ENCODE measurements at places on chromosomes 6 and 20.

DNA sequence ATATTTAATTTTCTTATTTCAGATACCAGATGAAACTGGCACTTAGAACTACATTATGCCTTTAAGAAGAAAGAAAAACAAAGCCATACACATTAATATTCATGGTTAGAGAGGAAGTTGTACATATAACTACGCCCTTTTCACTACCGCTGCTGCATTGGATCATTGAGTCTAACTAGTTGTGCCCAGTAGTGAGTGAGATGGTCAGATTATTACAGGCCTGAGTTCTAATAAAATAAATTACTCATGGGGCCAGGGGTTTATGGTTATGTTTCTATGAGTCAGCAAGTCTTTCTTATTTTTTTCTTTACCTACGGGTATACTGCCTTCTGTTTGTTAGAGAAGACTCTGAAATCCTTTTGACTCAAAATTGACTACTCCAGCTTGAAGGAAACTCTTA is 11.5 kb downstream of the RIOK1 start:
- DNase-seq, result no peak

DNA sequence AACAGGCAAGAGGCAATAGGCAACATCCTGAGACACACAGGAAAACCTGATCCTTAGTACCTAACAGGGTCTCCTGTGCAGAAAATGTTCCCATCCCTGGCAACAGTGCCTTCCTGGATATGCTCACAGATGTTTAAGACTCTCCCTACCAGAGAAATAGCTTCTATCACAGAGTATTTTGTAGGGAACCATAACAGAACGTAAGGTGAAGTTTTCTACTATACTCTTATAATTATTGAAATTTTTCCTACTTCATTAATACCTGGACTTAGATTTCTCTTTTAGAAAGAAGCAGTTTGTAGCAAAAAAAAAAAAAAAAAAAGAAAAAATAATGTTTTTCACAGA is 33.5 kb upstream of the LGSN start:
- DNase-seq, result no peak

DNA sequence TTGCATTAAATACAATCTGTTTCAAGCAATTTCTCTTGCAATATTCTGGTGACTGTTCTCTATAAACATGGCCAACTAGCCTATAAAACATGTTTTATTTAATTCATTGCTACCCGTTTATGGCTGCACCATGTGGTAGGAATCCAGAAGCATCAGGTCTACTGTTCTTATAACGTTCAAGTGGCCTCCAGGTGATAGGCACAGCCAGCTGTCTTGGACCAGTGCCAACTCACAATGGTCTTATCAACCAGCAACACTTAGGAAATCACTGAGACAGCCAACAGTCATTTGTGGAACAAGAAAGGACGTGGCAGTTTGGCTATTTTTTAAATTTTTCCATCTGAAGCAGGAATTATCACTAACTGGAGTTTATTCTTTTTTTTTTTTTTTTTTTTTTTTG is 193.6 kb downstream of the NKAIN2 start:
- no peak for DNase-seq

DNA sequence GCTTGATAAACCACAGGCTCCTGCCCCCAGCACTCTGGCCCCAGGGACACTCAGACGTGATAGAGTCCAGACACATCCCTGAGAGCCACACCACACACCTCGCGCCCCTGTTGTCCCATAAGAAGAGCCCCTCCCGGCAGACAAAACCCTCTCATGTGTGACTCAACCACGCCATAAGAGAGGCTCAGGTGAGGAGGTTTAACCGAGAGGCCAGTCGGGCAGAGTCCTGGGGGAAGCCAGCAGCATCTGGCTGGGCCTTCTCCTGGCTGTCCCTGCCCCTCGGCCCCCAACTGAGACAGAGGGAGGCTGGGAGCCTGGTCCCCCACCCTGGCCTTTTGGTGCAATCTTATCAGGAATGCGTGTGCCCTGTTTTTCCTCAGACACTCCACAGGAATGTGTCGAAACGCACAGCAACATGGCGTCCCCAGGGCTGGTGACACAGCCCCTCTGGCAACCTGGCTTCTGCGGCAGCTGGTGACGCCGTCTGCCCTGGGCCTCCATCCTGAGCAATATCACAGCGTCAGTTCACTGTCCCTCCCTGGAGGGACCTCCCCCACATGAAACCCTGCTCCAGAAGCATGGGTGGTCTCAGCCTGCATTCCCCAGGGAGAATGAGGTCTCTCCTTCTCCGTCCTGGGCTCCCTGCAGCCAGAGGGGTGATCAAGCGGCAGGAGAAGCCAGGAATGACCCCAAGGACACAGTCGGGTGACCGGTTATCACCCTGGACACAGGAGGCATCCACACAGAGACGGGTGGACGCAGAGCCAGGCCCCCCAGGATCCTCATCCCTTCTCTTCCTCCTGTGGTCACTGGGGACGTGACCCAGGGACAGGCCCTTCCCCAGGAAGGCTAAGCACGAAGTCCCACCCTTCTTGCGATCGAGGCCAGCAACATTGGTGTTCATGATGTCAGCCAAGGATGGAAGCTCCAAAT is 156.6 kb upstream of the AFDN start:
- DNase-seq, result no peak

DNA sequence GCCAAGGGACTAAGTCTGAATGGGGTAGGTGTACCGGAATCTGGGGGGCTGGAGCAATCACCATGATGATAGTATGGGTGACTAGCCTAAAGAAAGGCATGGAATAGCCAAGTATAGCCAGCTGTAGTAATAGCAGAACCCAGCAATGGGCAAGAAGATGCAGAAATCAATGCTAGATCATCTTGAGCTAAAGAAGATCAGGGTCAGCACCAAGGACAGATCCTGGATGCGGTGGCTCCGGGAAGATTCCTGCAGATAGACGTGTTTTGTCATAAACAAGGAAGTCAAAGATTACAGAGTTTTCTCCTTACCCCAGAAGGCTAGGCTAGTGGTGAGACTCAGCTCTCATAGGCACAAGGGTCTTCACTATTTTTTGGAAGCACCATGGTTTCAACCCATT is 561.6 kb upstream of the CHD6 start:
- no peak for DNase-seq

GRCh38 chr20:4956200-4956810 is 45.0 kb downstream of the SLC23A2 start:
- DNase-seq, result peak; percentile 67

- peak; percentile 61 for DNase-seq
Observed at GRCh38 chr6:46704562-46704961, 16.9 kb downstream of the TDRD6 start.

DNA sequence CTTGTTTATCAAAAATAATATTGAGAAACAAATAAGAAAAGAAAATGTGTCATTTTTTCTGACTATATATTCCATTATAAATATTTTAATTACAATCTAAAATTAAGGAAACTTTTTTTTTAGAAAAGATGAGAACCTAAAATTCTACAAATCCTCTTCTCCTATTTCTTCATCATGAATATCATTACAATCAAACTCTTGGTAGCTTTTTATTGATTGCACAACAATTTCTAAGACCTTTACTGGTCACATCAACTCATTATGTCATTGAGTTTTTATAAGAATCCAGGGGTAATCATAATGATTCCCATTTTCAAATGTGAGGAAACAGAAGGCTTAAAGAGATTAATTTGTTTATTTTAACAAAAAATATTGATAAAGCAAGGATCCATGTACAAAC is 841.0 kb downstream of the FRK start:
- no peak for DNase-seq

DNA sequence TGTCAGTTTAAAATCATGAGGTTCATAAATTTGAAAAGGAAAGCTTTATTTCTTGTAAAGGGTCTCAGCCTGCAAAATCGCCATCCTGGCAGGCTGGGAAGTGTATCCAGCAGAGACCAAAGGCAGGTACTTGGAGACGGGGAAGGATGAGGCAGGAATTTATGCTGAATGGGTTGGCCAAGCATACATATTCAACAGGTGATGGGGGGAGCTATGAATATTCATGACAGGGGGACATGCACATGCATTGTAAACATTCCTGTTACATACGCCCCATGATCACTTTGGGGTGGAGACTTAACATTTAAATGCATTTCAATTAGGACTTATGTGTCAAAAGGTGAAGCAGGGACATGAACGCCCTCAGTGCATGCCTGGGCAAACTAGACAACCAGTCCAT is 9.8 kb upstream of the SLC22A1 start:
- DNase-seq, result no peak

- no peak for DNase-seq
Observed at GRCh38 chr20:6679086-6679485, 88.4 kb upstream of the BMP2 start.

DNA sequence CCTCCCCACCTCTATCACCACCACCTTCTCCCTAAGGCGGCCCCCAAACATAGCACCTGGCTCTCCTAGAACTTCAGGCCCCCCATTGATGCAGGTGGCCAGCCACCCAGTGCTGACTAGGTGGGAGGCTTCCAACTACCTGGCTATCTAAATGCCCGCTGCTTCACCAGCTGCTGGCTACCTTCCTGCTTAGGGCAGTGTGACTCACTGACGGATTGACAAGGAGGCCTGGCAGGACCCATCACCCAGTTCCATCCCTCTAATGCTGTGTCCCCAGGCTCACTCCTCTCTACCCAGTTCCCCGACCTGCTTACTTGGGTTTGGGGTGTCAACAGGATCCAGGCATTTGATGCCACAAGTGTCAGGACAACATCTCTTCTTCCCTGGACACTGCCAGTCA is 1.1 kb downstream of the SLPI start:
- DNase-seq, result no peak

DNA sequence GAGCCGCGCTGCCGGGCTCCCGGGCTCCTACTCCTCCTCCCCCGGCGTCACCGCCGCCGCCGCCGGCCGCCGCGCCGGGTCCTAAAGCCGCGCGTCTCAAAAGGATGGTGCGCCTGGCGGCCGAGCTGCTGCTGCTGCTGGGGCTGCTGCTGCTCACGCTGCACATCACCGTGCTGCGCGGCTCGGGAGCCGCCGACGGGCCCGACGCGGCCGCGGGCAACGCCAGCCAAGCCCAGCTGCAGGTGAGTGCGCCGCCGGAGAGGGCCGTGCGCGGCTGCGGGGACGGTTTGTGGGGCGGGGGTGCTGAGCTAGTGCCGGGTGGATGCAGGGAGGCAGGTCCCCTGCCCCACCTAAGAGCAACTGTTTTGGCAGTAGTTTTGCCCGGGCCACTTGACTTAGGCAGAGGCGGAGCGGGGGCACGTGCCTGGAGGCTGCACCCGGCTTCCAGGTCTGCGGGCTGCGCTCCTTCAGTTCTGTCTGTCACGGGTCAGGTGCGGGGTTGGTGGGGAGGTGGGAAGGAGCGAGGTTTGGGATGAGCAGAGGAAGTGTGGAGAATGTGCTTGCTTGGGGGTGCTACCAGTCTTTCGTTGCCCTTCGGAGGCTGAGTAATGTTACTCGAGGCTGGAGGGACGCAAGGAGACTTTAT is 722 bp downstream of the ISM1 start:
- DNase-seq, result peak; percentile 57

DNA sequence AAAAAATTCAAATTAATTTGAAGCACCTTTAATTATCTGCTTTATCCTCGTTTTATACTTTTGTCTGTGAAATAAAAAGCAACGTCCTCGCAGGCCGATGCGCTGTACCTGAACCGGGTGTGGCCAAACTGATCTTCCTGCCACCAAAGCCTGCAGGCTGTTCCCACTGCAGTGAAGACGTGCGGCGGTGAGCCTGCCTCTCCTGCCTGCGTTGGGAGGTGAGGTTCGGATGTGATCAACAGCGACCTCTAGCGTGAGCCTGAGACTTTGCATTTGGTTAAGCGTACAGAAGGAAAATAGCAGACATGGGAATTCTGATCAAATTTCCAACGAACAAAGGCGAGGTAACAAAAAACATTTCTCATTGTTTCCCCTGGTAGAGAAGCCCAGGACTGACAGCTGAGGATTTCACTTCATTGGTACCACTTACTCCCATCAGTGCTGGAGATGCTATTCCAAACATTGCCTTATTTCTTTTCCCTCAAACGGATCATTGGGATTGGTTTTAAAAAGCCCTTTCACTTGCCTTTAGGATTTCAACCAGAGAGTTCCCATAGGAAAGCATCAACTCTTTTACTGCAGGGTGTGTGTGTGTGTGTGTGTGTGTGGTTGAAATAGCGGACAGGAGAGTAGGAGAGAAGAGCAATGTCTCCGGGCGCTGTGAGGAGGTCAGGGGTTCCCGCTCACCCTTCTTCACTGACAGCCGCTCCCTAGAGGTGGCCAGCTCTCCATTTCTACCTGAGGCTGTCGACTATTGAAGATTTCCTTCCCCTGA is 56.6 kb upstream of the CCN6 start:
- peak; percentile 88 for DNase-seq

DNA sequence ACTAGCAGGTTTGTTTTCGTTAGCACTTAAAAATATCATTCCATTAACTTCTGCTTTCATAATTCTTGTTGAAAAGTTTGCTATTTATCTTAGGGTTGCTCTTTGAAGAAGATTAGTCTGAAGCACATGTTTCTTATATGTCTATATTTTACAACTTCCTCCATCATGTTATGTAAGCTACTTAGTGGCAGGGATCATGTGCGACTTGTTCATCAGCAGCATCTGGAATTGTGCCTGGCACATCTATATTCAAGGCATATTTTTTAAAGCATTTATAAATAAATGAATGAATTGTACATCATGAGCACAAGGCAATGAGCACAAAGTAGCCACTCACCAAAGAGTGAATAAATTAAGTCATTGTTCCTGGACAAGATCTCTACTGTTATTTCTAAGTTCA is 187.2 kb upstream of the COL21A1 start:
- no peak for DNase-seq

- DNase-seq, result no peak
Observed at GRCh38 chr20:4261333-4262284, 246.3 kb upstream of the RNF24 start.

- DNase-seq, result no peak
Observed at GRCh38 chr6:37218511-37218910, 39.1 kb upstream of the TBC1D22B start.

DNA sequence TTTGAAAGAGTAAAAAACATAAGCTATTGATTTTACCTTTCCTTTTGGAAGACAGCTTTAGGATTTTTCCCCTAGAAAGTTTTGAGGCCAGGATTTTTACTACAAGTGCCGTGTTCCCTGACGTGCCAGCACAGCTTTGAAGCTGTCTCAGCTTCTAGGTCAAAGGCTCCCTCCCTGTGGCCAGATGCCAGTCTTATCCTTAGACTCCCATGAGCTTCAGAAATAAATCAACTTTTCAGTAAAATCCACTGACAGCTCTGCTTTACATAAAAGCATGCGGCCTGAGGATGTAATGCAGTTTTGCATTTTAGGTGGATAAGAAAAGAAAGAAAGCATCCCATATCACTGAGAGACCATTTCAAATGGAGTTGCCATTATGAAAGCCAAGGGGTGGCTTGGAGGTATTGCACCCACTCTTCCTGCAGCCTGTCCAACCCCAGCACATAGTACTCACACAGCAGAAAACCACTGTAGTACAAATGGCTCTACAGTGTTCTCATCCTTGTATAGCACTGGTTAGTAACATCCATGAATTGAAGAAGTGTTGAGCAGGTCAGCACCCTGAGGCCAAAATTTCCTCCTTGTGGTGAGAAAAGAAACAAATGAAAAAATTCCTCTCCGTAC is 15.2 kb upstream of the ATXN1 start:
- no peak for DNase-seq

- no peak for DNase-seq
Observed at GRCh38 chr6:120569714-120570113, 764.6 kb downstream of the TBC1D32 start.

- DNase-seq, result no peak
Observed at GRCh38 chr20:59120491-59120890, 43.1 kb upstream of the ZNF831 start.

All from kidney capillary endothelial cell (primary cell).